ENCODE measurements at places on chromosomes 3 and 15. TPM values are rescaled to one million over a fixed set of nuclear protein-coding genes. Genes with fewer than 3 reads are reported as not detected.

DCBLD2 gene
- total RNA-seq = 846 TPM

HTR3E gene
- total RNA-seq = not detected

SST gene
- total RNA-seq = not detected

CORO2B gene
- total RNA-seq = 13.5 TPM

DNA sequence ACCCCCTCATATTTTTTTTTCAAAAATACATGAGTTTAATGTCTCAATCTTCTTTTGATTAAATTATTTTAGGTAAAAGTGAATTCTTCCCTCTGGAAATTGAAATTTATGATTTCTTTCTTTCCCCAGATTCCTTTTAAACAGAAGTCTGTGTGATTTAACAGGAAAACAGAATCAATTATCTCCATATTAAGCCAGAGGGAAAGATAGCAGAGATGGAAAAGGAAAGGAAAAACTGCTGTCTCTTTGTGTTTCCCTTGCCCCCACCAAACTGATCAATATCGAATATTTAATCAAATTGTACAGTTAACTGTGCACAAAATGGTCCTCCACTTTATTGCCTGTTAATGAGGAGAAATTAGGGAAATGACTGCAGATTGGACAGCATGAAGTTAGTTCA lies 203.5 kb upstream of the NECTIN3 start:
- DNase-seq = no peak

- no peak for DNase-seq
These were observed 166.9 kb downstream of the IGF1R start for GRCh38 chr15:98815207-98815606.

- DNase-seq = no peak
These were observed 86.9 kb downstream of the IL5RA start for GRCh38 chr3:3023111-3023745.

GRCh38 chr15:43143203-43143941 lies 10.0 kb downstream of the TMEM62 start:
- no peak for DNase-seq

GRCh38 chr3:32780735-32781210 lies 37.0 kb upstream of the TRIM71 start:
- DNase-seq = no peak

DNA sequence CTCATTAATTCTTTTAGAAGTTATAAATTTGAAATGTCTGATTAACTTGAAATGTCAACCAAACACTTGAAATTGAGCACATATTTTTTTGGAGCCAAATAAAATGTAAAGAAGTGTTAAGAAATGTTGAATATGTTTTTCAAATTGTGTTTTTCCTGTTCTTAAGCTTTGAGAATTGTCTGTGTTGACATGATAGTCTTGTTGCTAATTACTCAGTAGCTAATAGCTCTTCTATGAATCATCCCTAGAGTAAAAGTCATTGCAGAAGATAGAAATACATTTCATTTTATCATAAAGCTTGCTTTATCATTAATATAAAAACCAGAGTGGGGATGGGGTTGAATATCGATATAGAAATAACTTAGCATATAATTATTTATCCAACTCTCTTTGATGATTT lies 41.9 kb upstream of the ABHD10 start:
- DNase-seq = no peak

GRCh38 chr15:73794443-73795133 lies 41.4 kb upstream of the INSYN1 start:
- DNase-seq = no peak

DNA sequence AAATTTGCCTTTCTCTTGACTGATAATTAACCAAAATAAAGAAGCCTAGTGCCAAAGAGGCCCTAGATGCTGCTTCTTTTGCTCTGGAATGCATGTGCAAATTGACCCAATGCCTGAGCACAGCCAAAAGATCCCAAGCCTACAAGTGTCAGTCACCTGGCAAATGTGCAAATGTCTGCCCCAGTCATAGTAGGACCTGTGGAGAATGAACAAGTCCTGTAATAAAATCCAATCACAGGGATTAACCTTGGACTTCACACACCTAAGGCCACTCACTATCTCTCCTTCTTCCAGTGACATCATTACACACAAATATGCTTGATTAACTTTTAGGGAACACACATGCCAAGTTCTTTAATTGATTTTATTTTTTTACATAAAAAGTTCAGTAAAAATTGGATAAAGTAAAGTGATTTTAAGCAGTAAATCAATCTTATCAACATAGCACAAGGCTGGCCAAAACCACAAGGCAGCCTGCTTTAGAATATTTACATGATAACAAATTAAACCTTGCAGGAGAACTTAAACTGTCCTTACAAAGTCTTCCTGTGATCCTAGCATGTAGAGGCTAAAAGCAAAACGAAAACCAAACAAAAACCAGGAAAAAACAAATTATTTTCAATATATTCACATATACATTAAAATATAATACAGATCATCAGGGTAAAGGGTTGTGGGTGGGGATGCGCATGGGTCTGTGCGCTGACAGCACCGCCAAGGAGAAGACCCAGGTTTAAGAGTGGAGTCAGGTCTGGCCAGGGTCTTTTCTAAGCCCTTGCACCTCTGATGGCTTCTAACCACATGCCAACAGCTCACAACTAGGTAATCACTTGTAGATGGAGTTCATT lies 36.8 kb downstream of the NBEAL2 start:
- no peak for DNase-seq

DNA sequence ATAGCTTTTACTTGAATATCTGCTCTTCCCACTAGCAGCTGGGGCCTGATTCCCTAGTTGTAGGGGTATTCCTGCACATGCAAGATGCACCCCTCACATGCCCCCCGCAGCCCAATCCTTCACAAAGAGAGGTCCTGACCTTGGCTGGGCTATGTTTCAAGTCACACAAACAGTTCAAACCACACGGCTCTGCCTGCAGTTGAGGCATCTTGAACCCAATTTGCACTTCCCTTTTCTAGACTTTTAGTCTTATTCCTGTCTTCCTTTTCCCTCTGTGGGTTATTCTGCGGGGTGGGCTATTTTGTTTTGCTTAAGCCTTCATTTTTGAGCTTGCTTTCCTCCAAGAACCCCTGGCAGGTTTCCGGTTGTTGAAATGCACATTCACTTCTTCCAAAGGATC lies 13.3 kb upstream of the CCR1 start:
- no peak for DNase-seq

- DNase-seq = no peak
These were observed 3.9 kb upstream of the RBSN start for GRCh38 chr3:15102836-15103235.
